Aorta (tissue), 5 donors: ENCODE measurements at places on chromosomes 5 and 9.

DNA sequence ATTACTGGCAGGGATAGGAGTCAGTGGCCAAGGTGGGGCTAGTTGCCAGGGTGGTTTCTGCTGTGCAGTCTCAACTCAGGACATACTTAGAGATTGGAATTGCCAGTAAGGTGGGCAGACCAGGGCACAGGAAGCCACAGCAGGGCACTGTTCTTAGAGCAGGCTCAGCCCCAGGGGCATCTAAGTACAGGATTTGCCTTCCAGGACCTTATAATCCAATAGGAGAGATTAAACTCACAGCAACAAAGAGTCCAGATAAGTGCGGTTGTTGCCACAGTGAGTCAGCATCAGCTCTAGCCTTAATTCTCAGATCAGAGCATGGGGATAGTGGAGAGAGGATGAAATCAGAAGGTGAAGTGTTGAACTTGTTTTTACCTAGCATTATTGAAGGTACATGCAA lies 265.8 kb upstream of the TRPC7 start:
- no peak overlapping the region for H3K27ac ChIP-seq
- H3K27me3 ChIP-seq: no peaks in the 10 kb centered on the region
- no peaks in the 10 kb centered on the region for H3K4me1 ChIP-seq
- no peak for DNase-seq

DNA sequence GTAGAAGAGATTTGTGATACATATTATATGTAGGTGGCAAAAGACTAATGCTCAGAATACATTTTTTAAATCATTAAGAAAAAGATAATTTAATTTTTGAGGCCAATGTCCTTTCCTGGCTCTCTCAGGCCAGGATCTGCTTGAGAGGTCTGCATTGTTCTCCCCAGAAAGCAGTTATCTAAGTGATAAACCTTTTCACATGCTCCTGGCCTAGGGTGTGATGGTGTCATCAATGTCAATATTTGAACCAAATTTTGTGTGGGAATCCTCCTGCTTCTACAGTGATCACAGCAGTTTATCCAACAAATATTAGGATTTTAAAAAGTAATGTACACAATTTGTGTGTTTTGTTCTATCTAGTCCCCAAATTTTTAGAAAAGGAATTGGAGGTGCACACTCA lies 166.6 kb downstream of the DIRAS2 start:
- no peak overlapping the region for H3K4me3 ChIP-seq
- H3K27me3 ChIP-seq: peaks cover 5% of the 10 kb centered on the region
- no peak overlapping the region for H3K27ac ChIP-seq
- no peaks in the 10 kb centered on the region for H3K4me1 ChIP-seq

- DNase-seq: no peak
- no peaks in the 10 kb centered on the region for H3K4me1 ChIP-seq
- no peak overlapping the region for H3K4me3 ChIP-seq
- no peaks in the 10 kb centered on the region for H3K36me3 ChIP-seq
- H3K27ac ChIP-seq: no peak overlapping the region
Measured at GRCh38 chr9:89946741-89947140, 341.9 kb downstream of the GADD45G start.

DNA sequence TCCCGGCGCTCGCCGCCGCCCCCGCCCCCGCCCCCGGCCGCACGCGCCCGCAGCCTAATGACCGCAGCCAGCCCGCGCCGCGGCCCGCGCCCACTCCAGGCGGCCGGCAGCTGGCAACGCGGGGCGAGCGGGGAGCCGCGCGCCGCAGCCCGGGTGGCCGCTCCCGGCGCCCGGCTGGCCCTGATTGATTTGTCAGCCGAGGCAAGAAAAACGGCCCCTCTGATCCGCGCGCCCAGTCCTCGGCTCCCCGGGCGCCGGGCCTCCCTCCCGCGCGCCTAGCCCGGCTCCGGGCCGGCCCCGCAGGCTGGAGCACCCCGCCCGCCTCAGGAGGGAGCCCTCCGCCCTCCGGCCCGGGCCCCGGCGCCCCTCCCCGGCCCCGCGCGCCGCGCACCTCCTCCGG lies 11.9 kb upstream of the LHX2 start:
- H3K27ac ChIP-seq: no peak overlapping the region
- DNase-seq: no peak
- peak overlapping the region; percentile 73 for H3K4me3 ChIP-seq
- H3K36me3 ChIP-seq: no peaks in the 10 kb centered on the region

DNA sequence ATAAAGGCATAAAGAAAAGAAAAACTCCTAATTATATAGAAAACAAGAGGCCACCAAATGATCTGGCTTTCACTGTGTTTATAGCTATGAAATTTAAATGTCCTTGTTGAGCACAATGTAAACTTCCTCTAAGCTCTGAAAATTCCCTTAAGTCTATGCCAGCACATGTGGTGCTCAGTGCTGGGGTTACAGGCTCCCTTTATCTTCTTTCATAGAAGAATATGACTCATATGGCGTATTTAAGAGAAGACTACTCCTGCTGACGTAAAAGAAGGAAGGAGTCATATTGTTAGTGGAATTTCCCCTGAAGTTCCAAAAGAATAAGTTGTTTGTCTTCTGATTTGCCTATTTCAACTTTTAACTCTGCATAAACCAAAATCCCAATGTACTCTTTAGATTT lies 30.4 kb downstream of the RNF145 start:
- H3K4me3 ChIP-seq: no peak overlapping the region
- H3K27ac ChIP-seq: no peak overlapping the region
- H3K36me3 ChIP-seq: no peaks in the 10 kb centered on the region
- H3K4me1 ChIP-seq: peaks cover 5% of the 10 kb centered on the region
- H3K27me3 ChIP-seq: no peaks in the 10 kb centered on the region

GRCh38 chr9:132762896-132763295 lies 92.6 kb downstream of the GTF3C4 start:
- H3K36me3 ChIP-seq: no peaks in the 10 kb centered on the region
- no peak overlapping the region for H3K27ac ChIP-seq

DNA sequence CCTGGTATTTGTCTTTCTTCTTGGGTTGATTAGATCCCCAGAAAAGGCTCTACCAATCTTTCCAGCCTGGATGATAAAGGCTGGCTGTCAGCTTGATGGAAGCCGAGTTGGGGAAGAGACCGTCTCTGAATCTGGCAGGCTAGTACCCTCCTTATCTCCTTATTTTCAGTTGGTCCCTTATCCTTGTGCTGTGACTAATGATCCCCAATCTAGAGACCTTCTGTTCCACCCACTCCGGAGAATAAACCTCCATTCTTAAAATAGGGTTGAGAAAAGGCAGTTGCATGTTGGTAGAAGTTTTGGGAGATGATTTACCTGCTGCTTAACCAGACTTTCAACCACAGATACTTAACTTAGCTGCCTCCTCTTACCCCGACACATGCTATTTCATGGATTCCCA lies 52.3 kb downstream of the PRKACG start:
- no peak overlapping the region for H3K4me3 ChIP-seq
- DNase-seq: no peak
- no peaks in the 10 kb centered on the region for H3K36me3 ChIP-seq
- H3K4me1 ChIP-seq: no peaks in the 10 kb centered on the region

DNA sequence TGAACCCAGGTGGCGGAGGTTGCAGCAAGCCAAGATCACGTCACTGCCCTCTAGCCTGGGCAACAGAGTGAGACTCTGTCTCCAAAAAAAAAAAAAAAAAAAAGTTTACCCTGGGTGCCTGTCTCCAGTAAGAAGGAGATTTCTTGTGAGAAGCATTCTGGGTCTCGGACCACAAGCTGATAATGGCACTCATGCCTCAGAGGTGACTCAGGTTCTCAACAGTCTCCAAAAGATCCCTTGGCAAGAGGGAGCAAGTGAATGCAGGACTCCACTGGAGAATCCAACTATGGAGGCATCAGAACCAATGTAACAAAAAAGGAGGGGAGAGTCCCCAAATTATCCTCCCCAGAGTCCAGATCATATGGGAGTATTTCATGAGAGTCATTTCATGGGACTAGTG lies 106.0 kb upstream of the LRRTM2 start:
- H3K4me3 ChIP-seq: no peak overlapping the region
- no peaks in the 10 kb centered on the region for H3K36me3 ChIP-seq
- H3K27me3 ChIP-seq: no peaks in the 10 kb centered on the region
- no peak for DNase-seq
- H3K27ac ChIP-seq: peak overlapping the region; percentile 63
